ENCODE measurements at places on chromosomes 11 and 22.

DNA sequence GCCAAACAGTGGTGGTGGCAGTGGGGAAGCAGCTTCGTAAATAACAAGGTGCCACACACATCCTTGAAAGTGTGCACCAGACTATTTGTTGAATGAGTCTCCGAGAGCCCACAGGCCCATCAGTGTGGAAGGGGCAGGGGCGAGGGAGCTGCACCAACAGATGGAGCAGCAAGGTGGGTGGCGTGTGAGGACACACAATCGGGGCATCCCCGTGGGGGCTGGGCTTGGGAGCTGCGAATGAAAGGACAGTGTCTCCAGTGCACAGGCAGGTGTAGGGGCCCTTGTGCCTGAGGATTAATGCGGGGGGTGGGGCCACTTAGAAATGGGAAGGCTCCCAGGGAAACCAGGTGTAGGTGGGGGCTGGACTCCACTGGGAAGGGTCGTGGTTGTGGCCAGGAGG is 2.8 kb downstream of the NRXN2 start:
- DNase-seq = no peak

- DNase-seq = no peak
These were observed 635 bp upstream of the GRK3 start for GRCh38 chr22:25563761-25564319.

GRCh38 chr11:45864041-45864440 is 16.8 kb downstream of the CRY2 start:
- DNase-seq = no peak

- no peak for DNase-seq
These were observed 37.5 kb downstream of the MYBPC3 start for GRCh38 chr11:47314992-47315391.

DNA sequence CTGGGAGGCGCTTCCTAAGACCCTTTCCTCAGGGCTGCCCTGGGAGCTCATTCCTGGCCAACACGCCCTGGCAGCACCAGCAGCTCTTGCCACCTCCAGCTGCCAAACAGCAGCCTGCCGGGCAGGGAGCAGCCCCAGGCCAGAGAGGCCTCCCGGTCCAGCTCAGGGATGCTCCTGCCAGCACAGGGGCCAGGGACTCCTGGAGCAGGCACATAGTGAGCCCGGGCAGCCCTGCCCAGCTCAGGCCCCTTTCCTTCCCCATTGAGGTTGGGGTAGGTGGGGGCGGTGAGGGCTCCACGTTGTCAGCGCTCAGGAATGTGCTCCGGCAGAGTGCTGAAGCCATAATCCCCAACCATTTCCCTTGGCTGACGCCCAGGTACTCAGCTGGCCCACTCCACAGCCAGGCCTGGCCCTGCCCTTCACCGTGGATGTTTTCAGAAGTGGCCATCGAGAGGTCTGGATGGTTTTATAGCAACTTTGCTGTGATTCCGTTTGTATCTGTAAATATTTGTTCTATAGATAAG is 7.6 kb downstream of the SLC39A13 start:
- DNase-seq = no peak

GRCh38 chr22:30252411-30253204 is 6.0 kb upstream of the LIF start:
- no peak for DNase-seq

GRCh38 chr11:64659417-64660144 is 63.4 kb downstream of the NRXN2 start:
- no peak for DNase-seq

DNA sequence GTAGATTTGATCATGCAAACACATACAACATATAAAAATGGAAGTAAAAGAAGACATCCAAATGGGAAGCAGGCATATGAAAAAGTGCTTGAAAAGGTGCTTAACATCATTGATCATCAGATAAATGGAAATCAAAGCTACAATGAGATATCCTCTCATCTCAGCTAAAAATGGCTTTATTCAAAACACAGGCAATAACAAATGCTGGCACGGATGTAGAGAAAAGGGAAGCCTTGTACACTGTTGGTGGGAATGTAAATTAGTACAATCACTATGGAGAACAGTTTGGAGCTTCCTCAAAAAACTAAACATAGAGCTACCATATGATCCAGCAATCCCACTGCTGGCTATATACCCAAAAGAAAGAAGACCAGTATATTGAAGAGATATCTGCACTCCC is 549 bp upstream of the TCN1 start:
- DNase-seq = no peak

- no peak for DNase-seq
These were observed 1.7 kb downstream of the TIMP3 start for GRCh38 chr22:32803020-32803737.

DNA sequence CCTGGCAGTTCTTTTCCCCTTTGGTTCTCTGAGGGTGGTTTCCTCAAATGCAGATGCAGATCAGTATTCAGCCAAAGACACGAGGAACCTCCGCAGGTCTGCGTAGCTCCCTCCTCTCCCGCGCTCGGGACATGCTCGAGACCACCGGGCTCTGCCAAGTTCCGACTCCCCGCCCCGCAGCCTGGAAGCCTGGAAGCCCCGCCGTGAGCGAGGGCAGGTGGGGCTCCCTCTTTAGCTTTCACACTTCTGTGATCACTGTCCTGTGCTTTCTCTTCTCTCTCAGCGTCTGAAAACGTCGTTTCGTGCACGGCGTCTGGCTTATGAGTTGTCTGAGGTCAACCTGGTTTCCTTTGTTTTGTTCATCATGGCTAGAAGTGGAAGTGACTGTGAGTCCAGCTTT is 26.6 kb downstream of the ZBED4 start:
- no peak for DNase-seq

DNA sequence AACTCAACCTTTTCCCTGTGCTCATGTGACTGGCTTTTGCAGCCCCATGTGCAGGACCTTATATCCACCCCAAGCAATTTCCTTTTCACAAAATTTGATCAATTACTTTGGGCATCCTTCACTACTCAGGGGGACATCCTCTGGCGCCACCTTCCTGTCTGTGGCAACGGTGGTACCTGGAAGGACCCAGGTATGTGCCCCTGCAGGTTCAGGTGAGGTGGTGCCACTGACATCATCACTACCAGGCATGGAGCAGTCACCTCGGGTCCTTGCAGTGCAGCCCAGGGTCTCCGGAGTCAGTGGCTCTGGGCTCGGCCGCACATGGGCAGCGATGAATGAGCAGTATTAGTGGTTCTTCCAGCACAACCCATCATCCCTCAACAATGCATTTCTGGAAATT is 37.7 kb upstream of the B3GAT1 start:
- DNase-seq = no peak

- no peak for DNase-seq
These were observed 17.0 kb upstream of the GLYATL1B start for GRCh38 chr11:59069087-59069486.

DNA sequence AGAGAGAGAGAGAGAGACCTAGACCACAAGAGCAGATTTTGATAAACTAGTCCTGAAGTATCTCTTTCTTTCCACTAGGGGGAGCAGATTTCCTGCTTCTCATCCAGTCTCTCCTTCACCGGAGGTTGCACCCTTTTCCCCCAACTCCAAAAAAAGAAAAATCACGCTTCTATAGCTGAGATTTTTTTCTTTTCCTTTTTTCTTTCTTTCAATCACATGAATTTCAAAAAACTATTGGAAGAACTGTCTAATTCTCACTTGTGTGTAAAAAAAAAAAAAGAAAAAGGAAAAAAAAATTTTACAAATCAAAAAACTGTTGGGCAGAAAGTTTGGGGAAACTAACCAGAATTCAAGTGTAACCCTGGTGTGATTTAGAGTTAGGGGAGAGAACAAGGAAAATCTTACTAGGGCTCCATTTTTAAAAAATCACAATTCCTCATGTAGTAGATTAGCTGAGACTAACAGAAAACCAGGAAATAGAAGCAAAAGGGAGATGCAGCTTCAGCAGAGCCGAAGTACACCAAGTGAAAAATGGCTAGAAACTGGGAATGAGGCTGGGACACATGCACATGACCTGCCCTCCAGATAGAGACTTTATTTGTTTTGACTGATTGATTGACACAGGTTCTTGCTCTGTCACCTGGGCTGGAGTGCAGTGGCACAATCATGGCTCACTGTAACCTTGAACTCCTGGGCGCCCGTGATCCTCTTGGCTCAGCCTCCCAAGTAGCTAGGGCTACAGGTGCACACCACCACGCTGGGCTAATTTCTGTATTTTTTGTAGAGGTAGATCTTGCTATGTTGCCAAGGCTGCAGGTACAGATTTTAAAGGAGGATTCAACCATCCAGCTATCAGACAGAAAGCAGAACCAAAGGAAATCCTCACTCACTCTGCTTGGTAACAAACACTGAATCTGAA is 27.1 kb downstream of the SDHD start:
- no peak for DNase-seq

DNA sequence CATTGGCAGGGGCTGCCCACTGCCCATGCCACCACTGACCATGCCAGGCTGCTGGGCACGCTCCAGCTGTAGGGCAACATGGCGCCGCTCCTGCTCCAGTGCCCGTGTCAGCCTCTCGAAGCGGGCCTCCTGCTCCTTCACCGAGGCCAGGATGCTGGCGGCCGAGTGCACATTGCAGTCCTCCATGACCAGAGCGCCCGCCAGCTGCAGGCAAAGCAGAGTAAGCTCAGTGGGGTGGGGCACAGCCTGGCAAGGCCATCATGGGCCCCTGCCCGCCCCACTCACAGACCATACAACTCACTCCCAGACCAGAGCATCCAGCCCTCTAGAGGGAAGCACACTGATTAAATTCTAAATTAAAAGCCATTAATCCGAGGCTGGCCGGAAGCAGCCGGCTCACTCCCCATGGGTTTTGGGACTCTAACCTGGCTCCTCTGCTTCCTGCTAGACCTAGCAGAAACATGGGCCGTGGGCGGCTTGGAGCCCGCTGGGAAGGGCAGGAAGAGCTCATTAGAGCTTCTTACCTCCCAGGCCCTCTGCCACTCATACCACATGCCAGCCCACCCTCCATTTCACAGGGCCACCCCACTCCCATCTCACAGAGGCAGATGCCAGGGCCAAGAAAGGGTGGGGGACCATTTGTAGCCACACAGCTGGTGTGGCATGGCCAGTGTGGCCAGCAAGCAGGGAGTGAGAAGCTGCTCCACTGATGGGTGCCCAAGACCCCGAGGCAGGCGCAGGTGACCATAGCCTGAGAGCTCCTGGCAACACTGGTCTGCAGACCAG is 25.8 kb downstream of the ARVCF start:
- no peak for DNase-seq

DNA sequence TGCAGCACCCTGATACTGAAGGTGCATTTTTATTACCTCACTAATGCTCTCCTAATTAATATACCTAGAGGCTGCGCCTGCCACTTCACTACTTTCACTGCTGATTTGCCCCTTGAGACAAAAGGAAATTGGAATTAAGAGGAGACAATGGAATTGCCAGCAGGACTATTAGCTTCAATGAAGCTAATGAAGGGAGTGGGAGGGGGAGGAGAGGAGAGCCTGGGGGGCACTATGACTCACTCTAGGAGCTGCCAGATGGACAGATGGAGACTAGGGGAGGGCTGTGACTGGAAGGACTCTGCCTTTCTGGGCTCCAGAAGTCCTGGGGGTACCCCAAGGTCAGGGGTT is 102.8 kb upstream of the DRD2 start:
- no peak for DNase-seq

GRCh38 chr11:44530413-44531115 is 34.9 kb upstream of the CD82 start:
- DNase-seq = no peak

GRCh38 chr11:45484326-45484883 is 181.0 kb downstream of the CHST1 start:
- no peak for DNase-seq

DNA sequence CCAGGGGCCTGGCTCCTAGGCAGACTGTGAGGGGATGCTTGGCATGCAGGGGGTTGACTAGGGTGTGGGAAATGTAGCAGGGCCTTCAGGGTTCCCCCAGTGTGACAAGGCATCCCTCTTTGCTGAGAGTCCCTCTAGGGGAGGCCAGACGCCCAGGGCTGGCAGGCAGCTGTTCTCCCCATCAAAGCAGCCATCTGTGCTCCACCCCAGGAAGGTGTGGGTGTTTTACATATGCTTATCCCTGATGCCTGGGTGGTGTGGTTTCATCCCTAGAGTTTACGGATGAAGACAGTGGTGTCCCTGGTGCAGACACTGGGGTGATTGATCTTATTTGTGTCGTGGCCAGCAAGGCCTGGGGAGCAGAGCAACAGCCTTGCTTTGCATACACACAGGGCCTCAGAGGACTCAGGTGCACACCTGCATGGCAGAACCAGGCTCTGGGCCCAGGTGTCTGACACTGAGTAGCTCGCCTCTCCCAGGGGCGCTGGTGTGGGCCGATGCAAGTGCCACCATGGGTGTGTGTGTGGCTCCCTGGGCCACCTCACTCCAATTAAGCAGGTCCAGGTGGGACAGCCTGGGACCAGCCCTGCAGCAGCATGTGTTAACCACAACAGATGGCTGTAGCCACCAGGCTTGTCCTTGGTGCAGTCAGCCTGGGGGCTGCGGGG is 74.2 kb downstream of the MED15 start:
- DNase-seq = no peak

- DNase-seq = no peak
These were observed 22.6 kb downstream of the PTPN5 start for GRCh38 chr11:18768978-18769377.

- DNase-seq = no peak
These were observed 5.9 kb upstream of the NRXN2 start for GRCh38 chr11:64728757-64729365.

DNA sequence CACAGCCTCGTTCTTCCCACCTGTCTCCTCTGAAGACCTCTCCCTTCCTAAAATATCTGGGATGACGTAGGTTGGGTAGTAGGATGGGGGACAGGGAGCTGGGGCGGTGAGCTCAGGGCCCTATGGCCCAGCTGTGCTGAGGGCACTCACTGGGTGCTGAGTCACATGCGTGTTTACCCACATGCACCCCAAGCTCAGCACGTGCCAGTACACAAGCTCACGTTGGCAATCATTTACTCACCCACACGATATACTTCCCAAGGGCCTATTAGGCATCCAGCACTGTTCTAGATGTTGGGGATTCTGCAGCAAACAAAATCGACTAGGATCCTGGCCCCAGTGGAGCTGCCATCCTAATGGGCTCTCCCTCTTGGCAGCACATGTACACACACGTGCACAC is 28.7 kb downstream of the ARAP1 start:
- no peak for DNase-seq

- no peak for DNase-seq
These were observed 59.0 kb downstream of the OSBP2 start for GRCh38 chr22:30753701-30754100.
